ENCODE measurements at places on chromosomes 7 and 10.

GRCh38 chr10:101133489-101134298 lies 2.6 kb downstream of the TLX1 start:
- DNase-seq, result no peak

- DNase-seq, result no peak
These were observed 6.9 kb downstream of the PILRA start for GRCh38 chr7:100380196-100380595.

DNA sequence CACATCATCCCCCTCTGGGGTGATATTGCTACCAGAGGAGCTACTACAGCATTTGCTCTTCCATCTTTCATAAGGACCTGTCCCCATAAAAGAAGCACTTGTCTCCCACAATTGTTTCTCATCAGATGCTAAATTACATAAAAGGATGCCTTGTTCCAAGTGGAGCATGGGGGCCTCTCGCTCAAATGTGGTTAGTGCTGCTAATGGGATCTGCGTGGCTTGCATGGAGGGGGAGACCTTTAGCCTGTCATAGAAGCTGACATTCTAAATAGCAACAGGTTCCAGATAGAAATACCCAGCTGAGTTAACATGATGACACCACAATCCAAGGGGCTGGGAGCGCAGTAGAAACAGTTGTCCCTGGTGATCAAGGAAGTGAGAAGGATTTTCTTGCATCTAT lies 257.9 kb downstream of the SFMBT2 start:
- no peak for DNase-seq

DNA sequence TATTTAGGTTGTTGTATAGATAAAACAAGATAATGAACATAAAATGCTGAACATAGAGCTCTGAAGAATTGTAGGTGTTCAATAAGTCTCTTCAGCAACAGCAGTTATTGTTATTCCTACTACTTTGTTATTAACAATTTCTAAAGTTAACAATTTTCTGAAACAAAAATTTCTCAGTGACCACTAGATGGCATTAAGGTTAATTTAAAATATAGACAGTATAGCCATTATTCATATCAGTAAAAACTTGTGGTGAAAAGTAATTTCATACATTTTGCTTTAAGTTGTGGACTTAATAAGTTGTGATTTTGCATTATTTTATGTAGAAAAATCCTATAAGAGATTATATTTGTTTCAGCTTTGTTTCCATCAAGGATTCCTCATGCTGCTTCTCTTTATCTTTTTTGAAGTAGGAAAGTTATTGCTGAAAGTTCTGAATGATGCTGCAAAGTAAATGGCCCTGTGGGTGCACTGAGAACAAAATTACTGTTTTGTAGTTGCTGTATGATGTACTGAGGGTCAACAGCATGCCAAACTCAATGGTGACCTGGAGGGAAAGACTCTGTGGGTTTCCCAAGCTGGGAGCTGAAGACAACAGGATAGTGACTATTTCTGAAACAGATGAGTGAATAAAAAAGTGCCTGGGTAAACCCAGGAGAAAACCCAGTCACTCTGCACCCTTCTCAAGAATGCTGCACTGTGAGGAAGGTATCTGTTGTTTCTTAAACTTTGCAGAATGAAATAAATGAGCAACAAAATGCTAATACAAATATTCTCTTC lies 253.6 kb downstream of the KIF20B start:
- no peak for DNase-seq

DNA sequence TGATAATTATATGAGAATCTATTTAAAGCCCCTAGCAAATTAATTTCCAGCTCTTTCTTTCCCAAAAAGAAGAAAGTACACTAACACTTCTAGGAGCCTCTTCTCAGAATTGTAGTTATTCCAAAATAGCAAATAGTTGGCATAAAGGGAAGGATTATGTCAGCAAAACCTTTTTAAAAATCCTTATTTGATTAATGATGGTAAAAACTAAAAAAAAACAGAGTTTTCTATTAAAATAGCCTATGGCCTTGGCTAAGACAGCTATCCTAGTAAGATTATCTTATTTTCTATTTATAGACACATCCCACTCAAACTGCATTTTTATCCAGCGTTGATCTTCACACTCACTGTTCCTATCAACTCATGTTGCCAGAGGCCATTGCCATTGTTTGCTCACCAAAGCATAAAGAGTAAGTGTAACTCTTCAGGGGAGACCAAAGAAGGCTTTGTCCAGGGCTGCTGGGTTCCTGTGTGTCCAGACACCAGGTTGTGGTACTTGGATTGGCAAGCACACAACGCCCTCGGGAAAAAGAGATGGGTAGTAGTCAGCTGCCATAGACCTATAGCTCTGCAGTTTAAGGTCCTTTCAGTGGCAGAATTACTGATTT lies 31.5 kb downstream of the ACTA2 start:
- DNase-seq, result no peak

GRCh38 chr10:99534939-99535763 lies 2.4 kb downstream of the NKX2-3 start:
- DNase-seq, result no peak

DNA sequence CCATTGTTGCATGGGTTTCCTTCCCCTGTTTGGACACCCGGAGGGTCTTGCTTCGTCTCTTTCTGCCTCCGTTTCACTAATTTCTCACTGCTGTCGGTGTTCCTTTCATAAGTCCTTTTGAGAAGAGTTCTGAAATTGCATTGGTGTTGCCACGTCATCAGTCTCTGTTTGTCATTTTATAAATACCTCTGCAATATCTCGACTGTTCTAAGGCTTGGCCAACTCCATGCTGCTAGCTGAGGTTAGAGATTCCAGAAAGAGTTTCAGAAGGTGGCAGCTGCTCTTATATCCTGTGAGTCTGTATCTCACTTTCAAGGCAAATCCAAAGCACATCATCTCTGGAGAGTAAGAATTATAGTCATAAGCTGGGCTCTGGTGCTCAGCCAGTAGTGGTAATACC lies 148.0 kb upstream of the INSYN2A start:
- no peak for DNase-seq

GRCh38 chr7:8105449-8106095 lies 137.0 kb downstream of the GLCCI1 start:
- DNase-seq, result no peak

DNA sequence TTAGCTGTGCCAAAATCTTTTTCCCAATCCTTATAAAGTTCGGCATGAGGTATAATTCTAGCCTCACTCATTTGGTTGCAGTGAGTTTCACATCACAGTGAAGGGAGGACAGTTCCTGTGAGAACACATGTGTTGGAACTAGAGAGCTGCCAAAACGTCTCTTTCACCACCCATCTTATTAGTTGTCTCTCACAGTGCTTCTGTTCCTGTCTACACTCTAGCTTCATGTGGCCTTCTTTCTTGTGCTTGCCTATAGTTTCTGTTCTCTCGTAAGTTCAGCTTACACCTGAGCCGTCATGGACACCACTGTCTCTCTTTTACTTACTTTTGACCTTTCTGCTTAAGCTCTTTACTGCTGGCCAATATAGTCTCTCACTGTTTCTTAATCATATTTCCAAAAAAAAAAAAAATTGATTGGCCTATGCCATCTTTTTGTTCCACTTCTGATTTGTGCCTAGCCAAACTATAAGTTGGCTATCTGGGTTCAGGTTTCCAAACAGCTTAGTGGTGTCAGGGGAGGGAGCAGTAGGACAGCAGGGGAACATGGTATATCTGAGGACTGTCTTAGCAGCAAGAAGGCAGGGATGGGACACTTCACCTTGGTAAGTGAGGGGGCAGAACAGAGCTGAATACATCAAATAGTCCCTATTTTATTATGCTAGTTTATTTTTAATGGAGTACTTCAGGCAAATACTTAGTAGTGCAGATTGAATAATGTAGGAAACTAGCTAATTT lies 38.0 kb downstream of the ZNRF2 start:
- DNase-seq, result peak; percentile 3

- no peak for DNase-seq
These were observed 120.8 kb downstream of the TNS3 start for GRCh38 chr7:47461161-47461560.

DNA sequence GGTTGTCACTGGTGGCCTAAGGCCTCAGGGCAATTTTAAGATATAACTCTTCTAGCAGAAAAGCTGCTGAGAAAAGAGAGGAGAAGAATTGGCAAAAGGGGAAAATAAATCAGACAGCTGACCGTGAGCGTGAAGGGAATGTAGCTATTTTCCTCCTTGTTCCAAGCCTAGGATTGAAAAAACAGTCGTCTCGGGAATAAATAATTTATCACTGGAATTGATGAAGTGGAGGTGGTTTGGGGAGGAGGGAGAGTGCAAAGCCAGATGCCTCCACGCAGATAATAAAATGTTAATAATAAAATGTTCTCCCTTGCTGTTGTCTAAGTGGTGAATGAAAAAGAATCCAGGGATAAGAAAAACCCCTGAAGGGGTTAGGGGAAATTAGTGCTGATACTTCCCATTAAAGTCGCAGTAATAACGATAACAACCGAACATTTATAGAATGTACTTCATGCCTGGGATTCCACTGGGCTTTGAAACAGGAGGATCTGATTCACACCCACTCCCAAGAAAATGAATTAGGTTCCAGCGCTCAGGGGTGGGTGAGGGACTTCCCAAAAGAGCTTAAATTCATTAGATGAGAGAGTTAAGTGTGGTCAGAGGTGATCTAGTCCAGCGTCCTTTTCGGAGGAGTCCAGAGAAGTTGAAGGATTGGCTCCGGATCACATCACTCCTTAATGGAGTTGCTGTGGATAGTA lies 27.3 kb downstream of the BAMBI start:
- no peak for DNase-seq
